ENCODE measurements at places on chromosomes 1 and 21.
A peak's percentile ranks its signal among the peaks of the same experiment; 100 is the strongest.

GRCh38 chr1:202254454-202255252, 61.1 kb downstream of the LGR6 start:
- no peak for DNase-seq

DNA sequence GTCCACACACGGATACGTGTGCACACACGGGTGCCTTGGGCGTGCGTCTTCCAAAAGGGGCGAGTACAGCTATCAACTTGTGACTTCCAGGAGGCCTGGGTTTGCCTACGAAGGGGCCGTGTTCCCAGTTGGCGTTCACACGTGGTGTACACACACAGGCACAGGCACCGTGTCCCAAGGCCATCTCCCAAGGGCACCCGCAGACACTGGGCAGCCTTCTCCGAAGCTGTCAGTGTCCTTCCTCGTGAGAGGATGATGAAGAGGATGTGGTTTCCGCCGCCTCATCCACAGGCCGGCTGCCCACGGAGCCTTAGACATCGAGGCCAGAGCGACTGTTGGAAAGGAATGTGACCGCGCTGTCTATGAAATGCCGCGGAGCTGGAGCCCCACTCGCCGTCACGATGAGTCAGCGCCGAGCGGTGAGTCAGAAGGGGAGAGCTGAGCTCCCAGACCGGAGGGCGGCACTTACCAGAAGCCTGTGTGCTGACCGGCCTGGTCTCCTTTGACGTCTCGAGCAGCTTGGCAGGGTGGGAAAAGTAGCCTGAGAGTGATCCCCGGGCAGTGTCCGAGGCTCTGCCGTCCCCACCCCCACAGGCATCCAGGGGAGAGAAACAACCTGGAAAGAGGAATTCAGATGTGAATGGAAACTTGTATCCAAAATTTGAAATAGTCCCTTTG, 141.4 kb upstream of the ARHGEF16 start:
- DNase-seq: peak; percentile 84

DNA sequence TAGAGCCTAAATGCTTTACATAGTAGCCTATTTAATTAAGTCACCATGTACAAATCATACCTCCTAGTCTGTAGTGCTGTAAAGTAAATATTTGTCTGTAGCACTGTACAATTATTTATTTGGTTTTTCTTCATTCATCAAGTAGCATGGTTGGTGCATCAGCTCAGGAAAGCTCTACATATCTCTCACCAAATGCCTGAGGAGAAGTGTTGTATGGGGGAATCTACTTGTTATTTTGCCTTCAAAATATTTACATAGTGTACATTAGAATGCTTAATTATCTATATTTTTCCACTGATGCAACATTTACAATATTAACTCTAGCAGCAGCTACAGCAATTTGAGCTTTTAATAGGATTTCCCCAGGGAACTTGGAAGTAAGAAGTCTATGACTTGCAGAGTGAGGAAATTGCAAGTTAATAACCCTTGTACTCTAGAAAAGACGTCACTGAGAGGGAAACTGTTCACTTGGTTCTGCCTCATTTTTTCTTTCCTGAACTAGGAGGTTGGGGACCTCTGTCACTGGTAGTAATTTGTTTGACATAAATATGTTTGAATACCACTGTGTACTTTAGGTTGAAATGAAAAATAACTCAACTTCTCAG, 207.4 kb downstream of the PDE4B start:
- no peak for DNase-seq

DNA sequence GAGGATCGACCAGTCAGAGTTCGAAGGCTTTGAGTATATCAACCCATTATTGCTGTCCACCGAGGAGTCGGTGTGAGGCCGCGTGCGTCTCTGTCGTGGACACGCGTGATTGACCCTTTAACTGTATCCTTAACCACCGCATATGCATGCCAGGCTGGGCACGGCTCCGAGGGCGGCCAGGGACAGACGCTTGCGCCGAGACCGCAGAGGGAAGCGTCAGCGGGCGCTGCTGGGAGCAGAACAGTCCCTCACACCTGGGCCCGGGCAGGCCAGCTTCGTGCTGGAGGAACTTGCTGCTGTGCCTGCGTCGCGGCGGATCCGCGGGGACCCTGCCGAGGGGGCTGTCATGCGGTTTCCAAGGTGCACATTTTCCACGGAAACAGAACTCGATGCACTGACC, 9.6 kb downstream of the FAAP20 start:
- no peak for DNase-seq

GRCh38 chr1:115706587-115707425, 61.7 kb downstream of the CASQ2 start:
- DNase-seq: peak; percentile 39

DNA sequence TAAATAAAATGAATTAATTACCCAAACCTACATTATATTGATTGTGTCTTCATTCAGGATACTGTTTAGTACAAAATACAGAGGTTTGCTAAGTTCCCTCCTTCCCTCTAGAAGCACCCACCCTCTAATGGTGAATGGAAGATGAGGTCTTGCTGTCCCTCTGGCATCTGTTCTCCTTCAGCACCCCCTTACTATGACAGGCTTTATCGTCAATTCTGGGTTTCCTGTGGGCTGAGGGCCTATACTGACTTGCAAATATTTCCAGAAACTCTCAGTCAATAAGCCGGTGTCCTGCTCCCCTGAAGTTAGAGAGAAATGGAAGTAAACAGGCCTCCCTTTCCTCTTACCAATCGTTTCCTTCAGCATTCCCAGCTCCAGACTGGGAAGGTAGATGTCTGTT, 13.2 kb downstream of the LAX1 start:
- DNase-seq: no peak

DNA sequence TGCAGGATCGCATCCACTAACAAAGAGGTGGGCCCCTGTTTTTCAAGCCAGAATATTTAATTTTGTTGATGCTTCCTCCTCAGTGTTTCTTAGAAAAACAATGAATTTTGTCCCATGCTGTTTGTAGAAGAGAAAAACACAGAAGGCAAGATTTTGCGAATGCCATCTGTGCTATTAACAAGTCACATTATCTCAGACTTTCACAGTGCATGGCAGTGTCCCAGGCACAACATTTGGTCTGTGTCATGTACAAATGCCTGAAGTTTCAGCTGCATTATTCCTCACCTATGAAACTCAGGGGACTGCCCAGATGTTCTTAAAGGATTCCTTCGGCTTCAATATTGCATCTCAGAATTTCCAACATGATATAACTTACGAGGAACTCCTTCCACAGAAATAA, 99.6 kb upstream of the ZC3H11B start:
- DNase-seq: no peak

DNA sequence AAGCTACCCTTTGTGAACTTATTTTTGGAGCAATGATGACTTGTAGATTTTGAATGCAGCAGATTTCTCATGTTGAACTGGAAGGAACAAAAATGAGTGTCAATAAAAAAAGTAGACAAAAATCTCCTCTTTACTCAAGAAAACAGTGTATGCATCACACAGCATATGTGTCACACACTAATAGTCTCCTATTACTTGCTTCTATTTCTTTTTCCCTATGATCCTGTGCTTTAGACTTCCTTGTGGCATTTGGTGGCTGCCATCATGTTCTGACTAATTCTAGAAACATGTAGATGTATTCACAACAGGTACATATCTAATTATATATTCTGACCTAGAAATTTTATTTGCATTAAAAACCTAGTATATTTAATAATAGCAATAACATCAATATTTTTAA, 14.3 kb downstream of the RC3H1 start:
- DNase-seq: no peak

DNA sequence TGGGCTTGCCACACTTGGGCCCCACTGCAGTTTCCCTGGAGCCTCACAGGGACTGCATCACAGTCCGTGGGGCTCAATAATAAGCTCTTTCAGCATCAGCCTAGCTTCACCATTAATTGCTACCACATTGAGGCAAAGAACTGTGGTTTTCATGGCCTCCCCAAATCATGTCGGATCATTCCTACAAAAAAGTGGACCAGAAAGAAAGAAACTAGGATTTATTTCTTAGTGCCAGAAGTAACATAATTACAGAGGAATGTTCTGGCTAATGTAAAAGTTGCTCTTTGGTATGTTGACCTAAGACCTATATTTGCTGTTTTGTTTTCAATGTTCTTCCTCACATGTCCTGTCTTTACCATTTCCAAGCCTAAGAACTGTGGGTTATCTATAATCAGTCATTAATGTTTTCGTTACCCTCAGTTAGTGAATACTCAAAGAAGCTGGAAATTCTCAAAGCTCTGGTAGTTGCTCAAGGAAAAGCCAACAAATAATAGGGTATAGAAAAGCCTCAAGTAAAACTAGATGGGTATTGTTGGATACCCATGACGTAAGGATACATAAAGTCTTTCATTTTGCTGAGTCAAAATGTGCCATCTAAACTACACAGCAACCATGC, 173.9 kb downstream of the LTN1 start:
- DNase-seq: no peak

DNA sequence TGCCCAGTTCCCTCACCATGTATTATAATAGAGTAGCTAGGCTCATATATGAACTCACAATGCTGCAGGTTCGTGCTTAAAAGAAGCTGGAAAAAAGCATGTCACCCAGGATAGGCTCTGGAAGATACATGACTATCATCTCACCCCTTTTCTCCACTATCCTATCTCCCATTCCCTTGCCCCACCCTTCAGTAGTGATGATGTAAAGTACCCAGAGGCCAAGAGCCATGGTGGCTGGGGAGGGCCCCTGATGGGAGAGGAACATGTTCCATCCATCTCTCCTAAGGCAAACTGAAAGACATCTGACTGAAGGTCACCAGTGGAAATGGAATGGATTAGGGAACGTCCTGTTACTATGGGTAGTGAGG, 20.3 kb upstream of the RBBP5 start:
- no peak for DNase-seq

DNA sequence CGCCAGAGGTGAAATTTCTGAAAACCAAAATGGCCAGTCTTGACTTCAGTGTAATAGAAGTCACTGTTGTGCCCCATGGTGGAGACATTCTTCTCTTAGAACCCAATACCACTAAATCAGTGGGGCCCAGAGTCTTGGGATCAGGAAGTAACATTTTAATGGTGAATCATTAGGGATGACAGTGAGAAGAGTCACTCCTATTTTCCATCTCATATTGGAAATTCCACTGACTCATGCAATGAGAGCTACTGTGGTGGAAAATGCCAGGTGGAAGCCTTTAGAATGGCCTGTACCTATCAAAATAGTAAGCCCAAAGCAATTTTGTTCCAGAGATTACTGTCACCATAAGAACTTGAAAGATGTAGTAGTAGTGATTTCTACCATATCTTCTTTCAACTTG, 20.6 kb upstream of the PPM1J start:
- DNase-seq: peak; percentile 12

DNA sequence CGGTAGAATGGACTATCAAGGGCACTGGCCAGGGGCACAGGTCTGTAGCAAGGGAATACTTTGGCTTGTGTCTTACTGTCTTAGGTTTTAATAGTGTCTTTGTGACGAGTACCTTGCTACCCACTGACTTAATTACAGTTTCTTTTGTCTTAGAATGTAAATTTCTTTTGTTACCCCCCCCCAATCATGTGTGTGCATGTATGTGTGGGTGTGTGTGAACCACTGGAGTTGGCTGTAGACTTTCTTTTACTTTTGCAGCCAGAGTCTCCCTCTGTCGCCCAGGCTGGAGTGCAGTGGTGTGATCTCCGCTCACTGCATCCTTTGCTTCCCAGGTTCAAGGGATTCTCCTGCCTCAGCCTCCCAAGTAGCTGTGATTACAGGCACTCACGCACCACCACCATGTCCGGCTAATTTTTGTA, 61.8 kb upstream of the CLDN14 start:
- DNase-seq: no peak

- no peak for DNase-seq
Observed at GRCh38 chr1:151553659-151554058, 13.6 kb downstream of the TUFT1 start.

GRCh38 chr21:32543975-32544374, 41.3 kb downstream of the TCP10L start:
- DNase-seq: no peak

- DNase-seq: peak; percentile 17
Observed at GRCh38 chr1:207221934-207222351, 99.5 kb upstream of the CD55 start.

- DNase-seq: no peak
Observed at GRCh38 chr1:209869291-209870149, 41.7 kb downstream of the UTP25 start.

GRCh38 chr21:39137248-39138178, 45.7 kb downstream of the PSMG1 start:
- DNase-seq: peak; percentile 27

- no peak for DNase-seq
Observed at GRCh38 chr1:202084791-202085681, 37.7 kb upstream of the GPR37L1 start.

DNA sequence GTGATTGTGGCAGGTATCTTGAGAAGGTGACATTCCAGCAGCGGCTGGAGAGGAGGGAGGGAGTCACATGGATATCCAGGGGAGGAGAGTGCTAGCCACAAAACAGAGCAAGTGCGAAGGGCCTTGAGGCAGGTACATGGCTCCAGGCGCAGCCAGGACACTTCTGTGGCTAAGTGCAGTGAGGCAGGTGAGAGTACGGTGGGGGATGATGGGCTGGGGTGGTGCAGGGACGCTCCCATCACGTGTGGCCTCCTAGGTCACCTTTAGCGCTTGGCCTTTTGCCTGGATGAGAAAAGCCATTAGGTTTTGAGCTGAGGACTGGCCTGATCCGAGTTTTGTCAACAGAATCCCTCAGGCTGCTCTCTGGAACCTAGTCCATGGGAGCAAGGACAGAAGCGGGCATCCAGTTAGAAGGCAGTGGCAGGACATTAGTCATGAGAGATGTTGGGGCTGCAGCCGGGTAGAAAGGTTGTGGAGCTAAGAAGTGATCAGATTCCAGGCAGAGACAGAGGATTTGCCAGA, 31.6 kb downstream of the SMYD2 start:
- DNase-seq: no peak

- DNase-seq: no peak
Observed at GRCh38 chr1:102732927-102733326, 375.4 kb downstream of the COL11A1 start.

GRCh38 chr1:18548643-18549042, 67.9 kb downstream of the KLHDC7A start:
- no peak for DNase-seq

- DNase-seq: no peak
Observed at GRCh38 chr1:109447524-109447923, 18.8 kb upstream of the SYPL2 start.
